ENCODE measurements at places on chromosomes 16 and 17.

DNA sequence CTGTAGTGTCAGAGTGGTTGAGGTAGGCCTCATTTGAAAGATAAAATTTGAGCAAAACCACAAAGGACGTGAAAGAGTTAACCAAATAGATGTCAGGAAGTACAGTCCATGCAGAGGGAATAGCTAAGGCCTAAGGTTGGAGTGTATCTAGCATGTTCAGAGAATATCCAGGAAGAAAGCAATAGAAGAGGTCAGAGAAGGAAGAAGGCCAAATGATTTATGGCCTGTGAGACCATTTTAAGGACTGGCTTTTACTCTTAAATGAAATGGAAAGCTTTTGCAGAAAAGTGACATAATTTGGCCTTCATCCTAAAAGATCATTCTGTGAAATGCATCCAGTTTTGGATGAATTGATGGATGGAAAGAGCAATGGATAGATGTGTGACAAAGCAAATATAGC lies 116.5 kb downstream of the NLK start:
- DNase-seq, result no peak

DNA sequence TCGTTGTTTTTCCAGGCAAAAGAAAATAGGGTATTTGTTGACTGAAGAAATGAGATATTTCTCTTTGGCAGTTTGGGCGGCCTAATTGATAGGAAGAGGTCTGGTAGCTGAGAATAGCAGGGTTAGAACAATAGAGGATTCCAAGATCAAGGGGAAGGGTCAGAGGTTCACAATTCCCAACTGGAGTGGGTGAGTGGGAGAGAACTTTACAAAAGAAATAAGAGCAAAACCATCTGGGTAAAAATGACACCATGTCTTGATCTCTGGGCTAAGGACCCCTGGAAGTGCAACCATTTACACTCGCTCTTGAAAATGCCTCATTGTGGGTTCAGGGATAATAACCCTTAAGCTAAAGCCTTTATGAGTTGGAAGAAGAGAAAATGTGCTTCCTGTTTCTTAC lies 180.5 kb downstream of the CDH13 start:
- DNase-seq, result no peak

DNA sequence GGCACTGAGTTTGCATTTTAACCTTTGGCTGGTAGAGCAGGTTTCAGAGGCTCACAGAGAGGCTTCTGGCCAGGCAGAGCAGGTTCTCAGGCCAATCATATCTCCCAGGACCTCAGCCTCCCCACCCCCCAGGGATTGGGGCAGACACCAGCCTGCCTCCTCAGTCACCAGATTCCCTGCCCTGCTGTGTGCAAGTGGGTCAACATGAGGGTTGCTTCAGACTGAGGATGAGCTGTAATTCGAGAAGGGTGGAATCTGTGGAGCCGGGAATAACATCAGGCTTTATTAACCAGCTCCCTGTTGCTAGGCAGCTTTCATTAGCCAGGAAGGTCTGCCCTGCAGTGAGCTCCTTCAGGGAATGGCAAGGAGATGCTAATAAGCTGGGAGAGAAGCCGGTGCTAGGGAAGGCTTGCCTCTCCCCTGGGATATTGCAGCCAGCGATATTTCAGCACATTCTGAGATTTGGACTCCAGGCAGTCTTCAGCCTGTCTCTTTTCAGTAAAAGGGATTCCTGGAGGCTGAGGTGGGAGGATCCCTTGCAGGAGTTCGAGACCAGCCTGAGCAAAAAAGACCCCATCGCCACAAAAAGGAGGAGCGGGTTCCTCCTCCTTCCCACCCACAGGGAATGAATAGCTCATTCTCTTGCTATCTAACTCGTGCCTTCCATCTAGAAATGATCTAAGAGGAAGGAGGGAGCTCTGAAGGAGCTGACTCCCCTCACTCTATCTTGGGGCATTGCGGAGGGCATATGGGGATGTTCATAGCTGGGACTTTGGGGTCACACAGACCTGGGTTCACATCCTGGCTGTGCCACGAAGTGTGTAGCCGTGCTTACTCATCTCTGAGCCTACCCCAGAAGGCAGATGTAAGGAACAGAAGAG lies 10.7 kb downstream of the SGSM2 start:
- no peak for DNase-seq

GRCh38 chr17:4365628-4366326 lies 698 bp downstream of the UBE2G1 start:
- no peak for DNase-seq

- DNase-seq, result no peak
These were observed 17.3 kb downstream of the MRPS23 start for GRCh38 chr17:57832314-57833178.

- peak; percentile 82 for DNase-seq
These were observed 48.7 kb upstream of the WSB1 start for GRCh38 chr17:27245230-27245696.

Data from GM10248 (cell line).